ENCODE measurements at places on chromosomes 7 and 10.

DNA sequence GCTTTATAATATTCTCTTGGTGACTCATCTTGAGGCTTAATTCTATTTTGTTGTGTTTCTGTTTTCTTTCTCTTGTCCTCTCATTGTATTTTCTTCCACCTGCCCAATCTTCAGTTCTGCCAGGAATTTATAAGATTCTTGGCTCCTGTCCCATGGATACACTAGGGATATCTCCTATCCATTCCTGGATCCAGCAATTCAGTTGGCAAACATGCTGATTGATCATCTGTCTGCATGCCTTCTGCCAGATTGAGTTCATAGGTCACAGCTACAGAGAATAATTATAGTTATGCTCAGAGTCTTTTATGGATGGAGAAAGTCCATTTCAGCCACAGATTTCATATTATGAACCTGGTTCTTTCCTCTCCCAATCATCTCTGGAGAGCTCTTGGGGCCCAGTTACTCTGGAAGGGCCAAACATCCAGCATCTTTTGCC lies 140.4 kb upstream of the MAGI2 start:
- no peak for DNase-seq

GRCh38 chr10:127853868-127854768 lies 38.6 kb downstream of the CLRN3 start:
- DNase-seq, result peak; percentile 59

- DNase-seq, result no peak
Observed at GRCh38 chr7:101559586-101559985, 69.5 kb downstream of the MYL10 start.

DNA sequence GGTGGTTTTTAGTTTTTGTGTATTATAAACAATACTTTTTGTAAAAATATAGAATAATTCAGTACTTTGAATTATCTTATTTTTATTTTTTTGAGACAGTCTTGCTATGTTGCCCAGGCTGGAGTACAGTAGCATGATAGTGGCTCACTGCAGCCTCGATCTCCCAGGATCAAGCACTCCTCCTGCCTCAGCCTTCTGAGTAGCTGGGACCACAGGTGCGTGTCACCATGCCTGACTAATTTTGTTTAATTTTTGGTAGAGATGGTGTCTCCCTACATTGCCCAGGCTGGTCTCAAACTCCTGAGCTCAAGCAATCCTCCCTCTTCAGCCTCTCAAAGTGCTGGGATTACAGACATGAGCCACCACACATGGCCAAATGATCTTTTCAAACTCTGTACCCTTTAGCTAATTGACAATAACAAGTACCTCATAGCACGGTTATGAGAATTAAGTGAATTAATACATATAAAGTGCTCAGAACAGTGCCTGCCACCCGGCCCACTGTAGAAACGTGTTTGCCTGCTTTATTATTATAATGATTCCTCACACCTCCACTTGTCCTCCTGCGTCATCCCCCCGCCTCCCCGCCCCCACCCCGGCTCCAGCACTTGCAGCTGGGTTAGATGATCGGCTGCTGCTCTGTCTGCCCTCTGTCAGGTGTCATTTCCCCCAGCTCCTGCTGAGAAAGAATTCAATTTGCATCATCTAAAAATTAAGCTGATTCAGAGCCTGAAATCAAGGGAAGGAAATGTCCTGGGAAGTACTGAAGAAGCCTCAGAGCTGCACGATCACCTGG lies 53.6 kb upstream of the NRF1 start:
- no peak for DNase-seq

GRCh38 chr10:71835671-71836595 lies 15.1 kb downstream of the PSAP start:
- DNase-seq, result no peak

DNA sequence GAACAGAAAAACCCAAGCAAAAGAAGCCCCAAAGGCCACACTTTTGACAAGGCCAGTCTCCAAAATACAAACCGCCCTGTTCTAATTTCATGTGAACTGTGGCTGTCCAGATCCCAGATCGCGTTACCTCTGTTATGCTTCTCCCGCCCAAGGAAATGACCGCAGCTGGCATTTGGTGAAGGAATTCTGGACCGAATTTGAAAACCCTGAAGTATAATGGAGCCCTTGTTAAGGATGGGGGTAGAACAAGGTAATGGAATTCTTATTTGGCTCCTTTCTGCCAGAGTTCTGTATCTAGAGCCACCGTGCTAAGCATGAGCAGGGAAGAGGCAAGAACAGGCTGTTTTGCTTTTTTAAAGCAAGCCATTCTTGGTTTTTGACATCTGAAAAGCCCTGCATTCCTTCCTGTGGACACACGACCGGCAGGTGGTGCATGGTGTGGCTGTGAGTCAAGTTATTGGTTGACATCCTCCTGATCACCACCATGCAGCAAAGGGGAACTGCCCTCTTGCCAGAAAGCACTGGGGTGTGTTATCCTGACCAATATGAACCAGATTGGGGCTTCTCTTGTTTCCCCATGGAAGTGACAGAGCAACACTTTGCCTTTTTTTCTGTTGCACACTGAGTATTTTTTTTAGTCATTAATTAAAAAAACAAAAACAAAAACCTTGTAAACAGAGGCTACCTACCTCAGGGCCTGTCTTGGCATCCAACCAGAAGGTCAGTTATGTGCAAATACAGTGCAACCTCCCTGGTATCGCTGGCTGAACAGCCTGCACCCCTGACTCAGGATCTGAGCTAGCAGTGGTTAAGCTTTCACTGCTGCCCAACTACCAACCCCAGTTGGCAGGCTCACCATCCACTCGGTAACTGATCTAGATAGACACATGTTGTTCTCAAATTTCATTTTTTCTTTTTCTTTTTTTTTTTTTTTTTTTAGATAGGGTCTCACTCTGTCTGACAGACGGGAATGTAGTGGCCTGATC lies 14.2 kb downstream of the UCMA start:
- peak; percentile 30 for DNase-seq

GRCh38 chr7:153934048-153934447 lies 118.2 kb upstream of the DPP6 start:
- no peak for DNase-seq

DNA sequence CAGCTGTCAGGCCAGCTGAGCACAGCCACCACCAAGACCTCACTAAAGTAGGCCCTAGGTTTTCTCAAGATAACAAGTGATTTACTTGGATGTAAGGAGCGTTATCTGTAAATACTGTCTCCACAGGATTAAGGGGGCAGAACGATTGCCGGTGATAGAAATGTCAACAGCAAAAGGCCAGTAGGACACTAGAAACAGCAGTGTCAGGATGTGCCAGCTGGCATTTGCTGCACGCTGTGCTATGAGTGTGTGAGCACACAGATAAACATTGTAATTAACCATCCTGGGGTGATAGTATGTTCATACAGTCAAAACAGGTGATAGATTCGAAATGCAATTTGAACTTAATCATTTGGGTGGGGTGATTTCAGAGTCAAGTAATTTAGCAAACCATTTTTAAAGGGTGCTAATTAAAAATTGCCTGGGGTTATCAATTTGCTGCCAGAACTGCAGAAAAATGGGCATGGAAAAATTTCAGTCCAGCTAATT lies 36.3 kb upstream of the NOBOX start:
- no peak for DNase-seq

GRCh38 chr7:104980841-104981671 lies 32.9 kb upstream of the KMT2E start:
- no peak for DNase-seq

- no peak for DNase-seq
Observed at GRCh38 chr7:37109016-37109683, 339.5 kb downstream of the ELMO1 start.

GRCh38 chr7:113202284-113202683 lies 83.9 kb upstream of the SMIM30 start:
- DNase-seq, result no peak

DNA sequence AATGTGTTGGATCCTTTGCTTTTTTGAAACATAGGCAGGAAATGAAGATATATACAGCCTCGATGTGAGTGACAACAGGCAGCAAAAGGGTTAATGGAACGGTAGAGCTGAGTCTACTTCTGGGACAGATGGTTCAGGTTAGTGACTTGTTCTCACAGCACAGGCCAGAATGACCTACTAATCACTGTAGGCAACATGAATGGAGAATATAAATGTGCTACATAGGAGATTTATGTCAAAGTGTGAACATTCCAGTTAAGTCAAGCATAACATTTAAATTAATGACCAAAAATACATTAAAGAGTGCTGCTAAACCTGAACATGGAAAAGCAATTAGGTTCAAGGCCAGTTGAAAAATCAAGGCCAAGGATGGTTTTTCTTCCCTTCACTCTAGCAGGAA lies 235.2 kb downstream of the POU6F2 start:
- DNase-seq, result no peak
